ENCODE measurements at places on chromosomes 3 and 15.

DNA sequence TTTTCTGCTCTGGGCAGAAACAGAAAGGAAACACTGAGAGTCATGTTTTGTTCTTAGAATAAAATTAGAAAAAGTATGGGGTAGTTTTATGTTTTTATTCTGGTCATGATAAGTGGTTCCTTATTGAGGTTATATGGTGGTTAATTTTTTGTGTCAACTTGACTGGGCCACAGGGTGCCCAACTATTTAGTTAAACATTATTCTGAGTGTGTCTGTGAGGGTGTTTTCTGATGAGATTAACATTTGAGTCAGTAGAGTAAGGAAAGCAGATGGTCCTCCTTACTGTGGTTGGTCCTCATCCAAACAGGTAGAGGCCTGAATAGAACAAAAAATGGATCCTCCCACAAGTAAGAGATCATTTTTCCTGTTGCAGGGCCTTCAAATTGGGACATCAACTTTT lies 98.9 kb downstream of the C3orf38 start:
- no peak for DNase-seq

DNA sequence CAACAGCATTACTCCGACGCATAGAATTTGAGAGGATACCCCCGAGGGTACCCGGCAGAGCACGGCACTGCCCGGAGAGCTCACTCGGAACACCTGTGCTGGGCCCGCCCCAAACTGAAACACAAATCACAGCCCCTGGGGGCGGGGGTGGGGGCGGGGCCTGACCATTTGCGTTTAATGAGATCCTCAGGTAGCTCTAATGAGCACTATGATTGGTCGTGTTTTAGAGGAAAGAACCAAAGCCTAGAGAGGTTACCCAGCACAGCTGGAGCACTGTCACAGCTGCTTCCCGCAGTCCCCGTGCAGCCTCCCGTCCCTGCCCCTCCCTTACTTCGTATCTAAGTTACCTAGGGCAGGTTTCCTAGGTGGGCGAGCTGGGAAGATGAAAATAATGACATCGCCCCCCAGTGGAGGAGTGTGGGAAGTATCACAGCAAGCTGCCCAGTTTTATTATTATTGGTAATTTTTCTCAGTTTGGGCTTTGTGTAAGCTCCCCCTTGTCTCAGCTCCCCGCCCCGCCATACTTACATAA lies 187.1 kb downstream of the PDE8A start:
- peak; percentile 20 for DNase-seq

DNA sequence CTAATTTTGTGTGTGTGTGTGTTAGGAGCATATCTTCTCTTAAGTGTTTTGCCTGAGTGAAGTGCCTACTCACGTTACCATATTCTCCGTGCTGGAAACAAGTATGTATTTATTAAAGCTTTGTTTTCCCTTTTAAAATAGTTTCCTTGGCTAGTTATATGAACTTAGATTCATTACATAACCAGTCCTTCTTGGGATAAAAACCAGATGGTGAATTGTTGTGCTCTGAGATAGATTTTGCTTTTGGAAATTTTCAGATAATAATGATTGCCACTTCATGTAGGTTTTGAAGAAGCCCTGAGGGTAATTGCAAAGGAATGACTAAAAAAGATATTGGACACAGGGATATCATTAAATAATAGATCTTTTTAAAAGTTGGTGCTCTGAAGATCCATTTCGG lies 390.2 kb upstream of the SGO1 start:
- no peak for DNase-seq

GRCh38 chr3:13238687-13239466 lies 165.6 kb upstream of the IQSEC1 start:
- DNase-seq = no peak

DNA sequence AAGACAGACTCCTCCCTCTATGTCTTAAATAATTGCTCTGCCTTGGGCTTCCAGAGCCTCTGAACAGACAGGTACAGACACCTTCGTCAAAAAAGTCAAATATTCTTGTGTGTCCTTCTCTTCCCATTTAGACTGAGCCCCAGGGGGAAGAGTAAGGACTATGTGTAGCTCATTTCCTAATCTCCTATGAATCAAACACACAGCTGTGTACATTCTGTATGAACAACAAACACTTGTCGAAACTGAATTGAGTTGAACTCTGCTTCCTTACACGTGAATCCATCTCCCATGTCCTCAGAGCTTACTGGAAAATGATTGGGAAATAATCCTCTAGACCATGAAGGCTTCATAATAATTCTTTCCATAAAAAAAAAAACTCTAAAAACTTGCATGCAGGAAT lies 80.8 kb downstream of the MOBP start:
- DNase-seq = no peak
